ENCODE measurements at places on chromosomes 7 and 10. TPM values are rescaled to one million over a fixed set of nuclear protein-coding genes. Genes with fewer than 3 reads are reported as not detected.

Gene TSPAN13
- total RNA-seq: 10.2 TPM

DNA sequence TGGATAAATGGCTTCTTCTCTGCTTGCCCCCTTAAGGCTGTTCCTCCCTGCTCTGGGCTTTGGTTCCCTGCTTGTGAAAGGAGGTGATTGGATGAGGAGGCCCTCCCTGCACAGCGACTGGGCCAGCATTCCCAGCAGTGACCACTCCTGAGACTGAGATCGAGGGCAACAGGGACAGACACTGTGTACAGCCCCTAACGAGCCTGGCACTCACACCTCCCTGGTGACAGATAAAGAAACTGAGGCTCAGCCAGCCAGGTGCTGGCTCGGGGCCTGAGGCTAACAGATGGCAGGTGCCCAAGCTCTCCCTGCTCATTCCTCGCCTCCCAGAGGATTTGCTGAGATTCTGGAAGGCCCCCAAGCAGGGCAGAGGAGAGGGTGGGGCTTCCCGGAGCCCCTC, 12.0 kb upstream of the AQP1 start:
- H3K27ac ChIP-seq: peak overlapping the region; percentile 73
- DNase-seq: no peak
- H3K27me3 ChIP-seq: no peaks in the 10 kb centered on the region
- no peaks in the 10 kb centered on the region for H3K4me1 ChIP-seq

- no peaks in the 10 kb centered on the region for H3K4me1 ChIP-seq
- H3K4me3 ChIP-seq: peak overlapping the region; percentile 62
- no peaks in the 10 kb centered on the region for H3K27me3 ChIP-seq
- no peak for DNase-seq
Measured at GRCh38 chr7:128869944-128870285, 7.3 kb downstream of the ATP6V1F start.

- no peak overlapping the region for H3K4me3 ChIP-seq
- H3K36me3 ChIP-seq: no peaks in the 10 kb centered on the region
- no peak for DNase-seq
- no peaks in the 10 kb centered on the region for H3K27me3 ChIP-seq
- H3K4me1 ChIP-seq: no peaks in the 10 kb centered on the region
Measured at GRCh38 chr7:27735165-27735564, 4.8 kb upstream of the TAX1BP1 start.

DNA sequence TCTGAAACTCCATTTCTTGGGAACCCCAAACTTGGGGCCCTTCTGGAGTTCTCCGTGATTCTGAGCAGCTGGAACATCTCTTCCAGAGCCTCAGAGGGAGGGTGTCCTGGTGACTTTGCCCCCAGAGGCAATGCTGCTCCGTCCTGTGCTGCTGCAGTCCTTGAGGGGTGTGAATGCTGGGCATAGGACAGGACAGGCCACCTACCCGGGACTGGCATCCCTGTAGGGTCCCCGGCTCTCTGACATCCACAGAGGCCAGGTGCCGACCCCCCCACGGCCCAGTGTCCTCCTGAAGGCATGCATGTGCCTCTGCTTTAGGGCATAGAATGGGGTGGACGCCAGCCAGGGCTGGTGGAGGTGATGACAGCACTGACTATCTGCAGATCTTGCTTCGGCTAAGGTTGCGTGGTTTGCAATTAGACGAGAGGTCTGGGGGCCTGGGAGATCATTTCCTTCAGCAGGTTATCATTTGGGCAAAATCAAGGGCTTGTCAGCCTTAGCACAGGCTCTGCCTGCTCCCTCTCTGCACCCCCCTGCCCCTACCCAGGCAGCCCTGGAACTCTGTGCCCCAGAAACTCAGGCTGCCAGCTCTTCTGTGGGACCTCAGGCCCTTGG, 136.9 kb upstream of the GPR26 start:
- H3K4me1 ChIP-seq: no peaks in the 10 kb centered on the region
- H3K27me3 ChIP-seq: no peaks in the 10 kb centered on the region
- H3K4me3 ChIP-seq: no peak overlapping the region
- no peaks in the 10 kb centered on the region for H3K36me3 ChIP-seq

Gene OR2A12
- not detected for total RNA-seq

DNA sequence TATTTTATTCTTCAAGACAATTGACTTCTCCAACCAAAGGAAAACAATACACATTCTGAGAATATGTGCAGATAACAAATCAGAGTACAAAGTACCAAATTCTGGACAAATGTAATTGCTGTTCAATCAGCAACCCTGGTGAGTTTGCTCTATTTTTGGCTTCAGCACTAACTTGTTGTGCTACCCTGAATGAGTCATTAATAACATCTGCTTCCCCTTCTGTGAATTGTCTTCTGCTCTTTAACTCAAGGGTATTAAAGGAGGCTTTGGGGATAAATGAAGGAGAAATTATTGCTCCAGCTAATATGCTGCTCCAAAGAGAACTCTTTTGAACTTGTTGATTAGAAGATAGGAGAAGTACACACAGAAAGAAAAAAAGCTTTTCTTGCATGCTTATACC, 459.3 kb downstream of the HTR7 start:
- no peaks in the 10 kb centered on the region for H3K4me1 ChIP-seq
- no peak overlapping the region for H3K27ac ChIP-seq
- no peak for DNase-seq
- no peaks in the 10 kb centered on the region for H3K27me3 ChIP-seq
- no peak overlapping the region for H3K4me3 ChIP-seq
- H3K36me3 ChIP-seq: no peaks in the 10 kb centered on the region

GRCh38 chr7:155298288-155298833, 683 bp downstream of the INSIG1 start:
- H3K27me3 ChIP-seq: no peaks in the 10 kb centered on the region
- H3K27ac ChIP-seq: peak overlapping the region; percentile 96
- H3K36me3 ChIP-seq: no peaks in the 10 kb centered on the region
- peaks cover 11% of the 10 kb centered on the region for H3K4me1 ChIP-seq

GRCh38 chr7:70068531-70068930, 470.3 kb downstream of the AUTS2 start:
- H3K27me3 ChIP-seq: no peaks in the 10 kb centered on the region
- H3K36me3 ChIP-seq: no peaks in the 10 kb centered on the region
- H3K27ac ChIP-seq: no peak overlapping the region
- no peak for DNase-seq
- no peaks in the 10 kb centered on the region for H3K4me1 ChIP-seq

Gene TRPV5
- 1.3 TPM for total RNA-seq

Gene H2BK1
- total RNA-seq: not detected

Gene AFAP1L2
- total RNA-seq: 20.0 TPM

DNA sequence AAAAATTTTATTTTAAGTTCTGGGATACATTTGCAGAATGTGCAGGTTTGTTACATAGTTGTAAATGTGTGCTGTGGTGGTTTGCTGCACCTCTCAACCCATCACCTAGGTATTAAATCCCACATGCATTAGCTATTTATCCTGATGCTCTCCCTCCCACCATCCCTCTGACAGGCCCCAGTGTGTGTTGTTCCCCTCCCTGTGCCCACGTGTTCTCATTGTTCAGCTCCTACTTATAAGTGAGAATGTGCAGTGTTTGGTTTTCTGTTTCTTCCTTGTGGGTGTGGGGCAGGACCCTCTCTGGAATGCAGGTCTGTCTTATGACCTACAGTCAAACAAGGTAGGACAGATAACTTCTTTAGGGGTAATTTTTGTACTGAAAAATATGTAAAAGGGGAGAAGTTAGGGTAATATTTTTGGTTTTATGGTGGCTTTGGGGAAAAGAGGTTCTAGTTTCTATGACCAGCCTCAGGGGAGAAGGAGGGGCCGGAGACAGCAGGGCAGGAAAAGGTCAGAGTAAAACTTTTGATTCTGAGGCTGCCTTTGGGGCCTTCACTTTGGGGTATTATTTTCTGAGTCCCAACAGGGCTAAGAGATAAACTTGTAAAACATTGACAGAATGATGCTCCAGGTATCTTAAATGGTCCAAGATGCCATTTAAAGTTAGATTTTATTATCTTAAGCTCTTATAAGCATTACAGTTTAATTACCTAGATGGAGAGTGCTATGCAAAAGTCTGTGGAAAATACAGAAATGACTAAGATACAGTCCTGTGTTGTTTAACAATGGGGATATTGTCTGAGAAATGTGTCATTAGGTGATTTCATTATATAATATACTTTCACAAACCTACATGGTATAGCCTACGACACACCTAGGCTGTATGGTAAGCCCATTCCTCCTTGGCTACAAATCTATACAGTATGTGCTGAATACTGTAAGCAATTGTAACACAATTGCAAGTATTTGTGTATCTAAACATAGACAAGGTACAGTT, 354.8 kb downstream of the ABCA13 start:
- H3K4me3 ChIP-seq: no peak overlapping the region
- DNase-seq: no peak
- no peaks in the 10 kb centered on the region for H3K4me1 ChIP-seq
- no peaks in the 10 kb centered on the region for H3K27me3 ChIP-seq
- no peak overlapping the region for H3K27ac ChIP-seq

- no peak overlapping the region for H3K27ac ChIP-seq
- no peaks in the 10 kb centered on the region for H3K36me3 ChIP-seq
- H3K4me3 ChIP-seq: no peak overlapping the region
- H3K27me3 ChIP-seq: no peaks in the 10 kb centered on the region
Measured at GRCh38 chr10:121468726-121469125, 129.5 kb downstream of the FGFR2 start.

Measured in breast epithelium (tissue), 4 donors.